ENCODE measurements at places on chromosomes 6 and 20. TPM values are rescaled to one million over a fixed set of nuclear protein-coding genes. Genes with fewer than 3 reads are reported as not detected.

DNA sequence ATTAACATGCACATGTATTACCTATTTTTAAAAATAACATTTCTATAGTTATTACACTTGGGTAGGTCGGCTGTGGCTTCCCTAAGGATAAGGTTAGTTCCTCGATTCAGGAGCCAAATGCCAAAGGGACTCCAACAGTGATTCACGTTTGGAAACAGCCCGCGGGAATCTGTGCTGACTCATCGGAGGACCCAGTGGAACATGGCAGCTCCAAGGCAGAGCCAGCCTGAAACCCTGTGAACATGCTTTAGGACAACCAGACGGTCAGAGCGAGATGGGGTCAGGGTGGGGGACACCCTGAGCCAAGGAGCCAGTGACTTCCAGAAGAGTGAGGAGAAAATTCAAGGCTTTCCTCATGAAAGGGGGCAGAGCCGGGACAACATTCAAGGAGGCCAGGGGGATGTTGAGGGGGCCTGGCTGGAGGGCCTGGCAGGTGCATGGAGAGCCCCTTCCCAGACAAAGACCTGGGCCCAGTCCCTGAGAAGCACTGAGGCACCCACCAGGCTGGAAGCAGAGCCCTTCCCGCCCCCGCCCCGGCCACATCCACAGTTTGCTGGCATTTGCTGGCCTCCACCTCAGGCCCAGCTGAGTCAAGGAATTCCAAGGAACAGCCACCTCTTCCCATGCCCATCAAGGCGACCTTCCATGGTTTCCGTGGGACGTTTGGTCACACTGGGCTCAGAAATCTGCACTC is 133.2 kb downstream of the SNX5 start:
- DNase-seq: no peak

GRCh38 chr6:105179244-105180065 is at the start of gene POPDC3:
POPDC3 (minus strand) TSS chr6:105180014; CDS start chr6:105161909, 18,105 bp downstream.
- DNase-seq: no peak

DNA sequence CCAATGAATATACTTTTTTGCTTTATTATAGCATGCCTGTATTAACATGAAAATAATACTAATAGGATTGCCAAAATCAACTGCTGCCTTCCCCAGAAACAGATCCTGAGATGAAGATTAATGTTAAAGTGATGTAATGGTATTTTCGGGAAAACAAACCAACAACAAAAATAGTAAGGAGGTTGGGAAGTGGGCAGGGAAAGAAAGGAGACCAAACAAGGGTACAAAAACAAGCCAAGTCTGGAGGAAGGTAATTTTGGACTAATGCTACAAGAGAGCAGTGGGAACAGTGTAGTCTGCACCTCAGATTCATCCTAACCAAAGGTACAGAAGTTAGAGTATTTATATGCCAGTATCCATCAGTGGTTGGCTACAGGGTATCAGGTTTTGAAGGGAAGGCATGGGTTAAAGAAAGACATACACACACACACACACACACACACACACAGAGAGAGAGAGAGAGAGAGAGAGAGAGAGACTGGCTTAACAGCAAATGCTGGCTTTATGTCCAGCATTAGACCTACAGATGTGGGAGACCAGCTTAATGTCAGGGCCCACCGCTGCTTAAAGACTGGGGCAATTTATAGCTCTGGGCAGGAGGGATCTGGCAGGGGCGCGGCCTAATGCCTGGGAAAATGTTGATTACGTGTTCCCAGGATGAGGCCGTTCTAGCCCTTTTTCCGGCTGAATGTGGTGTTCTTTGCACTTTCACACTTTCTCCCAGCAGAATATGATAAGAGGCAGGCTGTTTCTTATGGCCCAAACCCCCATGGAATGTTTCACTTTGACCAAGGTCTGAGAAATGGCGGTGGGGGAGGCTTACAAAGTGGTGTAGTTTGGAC is 3.8 kb upstream of the SLC17A1 start:
- no peak for DNase-seq

PAK5 gene
- not detected for total RNA-seq

LYRM4 gene
- total RNA-seq: 14.6 TPM

DNA sequence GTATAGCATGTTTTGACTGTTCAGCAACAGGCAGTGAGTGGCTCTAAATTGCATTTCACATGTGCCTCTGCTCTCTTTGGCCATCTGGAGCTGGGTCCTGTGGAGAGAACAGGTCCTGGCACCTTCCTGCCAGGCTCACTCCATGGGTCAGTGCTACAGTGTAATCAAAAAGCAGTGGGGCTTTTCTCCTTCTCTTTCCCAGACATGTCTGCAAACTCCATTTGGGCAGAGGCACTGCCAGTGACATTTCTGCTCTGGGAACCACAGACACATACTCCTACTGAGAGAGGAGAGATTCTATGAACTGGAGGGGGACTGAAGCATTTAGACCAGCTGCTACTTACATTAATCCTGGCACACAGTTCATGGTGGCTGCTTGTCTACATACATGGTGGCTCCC is 68.3 kb upstream of the TRAF3IP2 start:
- no peak for DNase-seq

GRCh38 chr6:146253691-146254090 is 224.8 kb downstream of the GRM1 start:
- DNase-seq: no peak

- DNase-seq: no peak
Measured at GRCh38 chr20:49566401-49567364, 1.3 kb downstream of the PTGIS start.

GRCh38 chr6:152353440-152353839 is 283.7 kb downstream of the SYNE1 start:
- no peak for DNase-seq

FUT9 gene
- not detected for total RNA-seq

GRCh38 chr6:128114164-128114563 is 213.3 kb upstream of the THEMIS start:
- DNase-seq: no peak

ISM1 gene
- 3.2 TPM for total RNA-seq

DNA sequence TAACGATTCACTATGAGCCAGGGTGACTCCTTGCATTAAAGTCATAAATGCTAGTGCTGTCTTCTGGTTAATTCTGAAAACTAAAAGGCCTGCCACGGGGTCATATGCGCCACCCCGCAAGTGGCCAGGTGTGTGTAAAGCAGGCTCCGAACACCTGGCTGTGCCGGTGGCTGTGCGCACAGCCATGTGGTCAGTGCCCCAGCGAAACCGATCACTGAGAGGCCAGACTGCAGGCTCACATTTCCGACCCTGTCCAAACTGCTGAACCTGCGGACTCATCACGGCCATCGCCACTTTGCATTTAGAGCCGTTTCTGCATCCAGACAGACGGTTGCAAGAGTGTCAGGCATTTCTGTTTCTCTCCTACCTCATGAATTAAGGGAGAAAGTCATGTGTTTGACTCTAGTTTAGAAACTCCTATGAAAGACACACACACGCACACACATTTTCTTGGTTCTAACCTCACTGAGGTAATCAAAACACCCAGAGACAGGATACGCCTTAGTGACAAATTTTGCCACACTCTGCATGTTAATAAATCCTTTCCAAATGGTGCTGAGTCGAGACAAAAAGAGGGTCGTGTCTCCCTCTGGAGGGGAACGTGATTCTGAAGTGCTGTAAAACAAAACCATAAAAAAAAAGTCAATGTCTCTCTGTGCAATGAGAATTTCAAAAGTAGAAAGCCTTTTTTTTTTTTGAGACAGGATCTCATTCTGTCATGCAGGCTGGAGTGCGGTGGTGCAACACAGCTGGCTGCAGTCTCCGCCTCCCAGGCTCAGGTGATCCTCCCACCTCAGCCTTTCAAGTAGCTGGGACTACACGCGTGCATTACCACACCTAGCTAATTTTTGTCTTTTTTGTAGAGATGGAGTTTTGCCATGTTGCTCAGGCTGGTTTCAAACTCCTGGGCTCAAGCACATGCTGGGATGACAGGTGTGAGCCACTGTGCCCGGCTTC is 31.0 kb upstream of the TCFL5 start:
- DNase-seq: no peak

- DNase-seq: no peak
Measured at GRCh38 chr6:50030777-50031562, 9.2 kb upstream of the DEFB110 start.

DNA sequence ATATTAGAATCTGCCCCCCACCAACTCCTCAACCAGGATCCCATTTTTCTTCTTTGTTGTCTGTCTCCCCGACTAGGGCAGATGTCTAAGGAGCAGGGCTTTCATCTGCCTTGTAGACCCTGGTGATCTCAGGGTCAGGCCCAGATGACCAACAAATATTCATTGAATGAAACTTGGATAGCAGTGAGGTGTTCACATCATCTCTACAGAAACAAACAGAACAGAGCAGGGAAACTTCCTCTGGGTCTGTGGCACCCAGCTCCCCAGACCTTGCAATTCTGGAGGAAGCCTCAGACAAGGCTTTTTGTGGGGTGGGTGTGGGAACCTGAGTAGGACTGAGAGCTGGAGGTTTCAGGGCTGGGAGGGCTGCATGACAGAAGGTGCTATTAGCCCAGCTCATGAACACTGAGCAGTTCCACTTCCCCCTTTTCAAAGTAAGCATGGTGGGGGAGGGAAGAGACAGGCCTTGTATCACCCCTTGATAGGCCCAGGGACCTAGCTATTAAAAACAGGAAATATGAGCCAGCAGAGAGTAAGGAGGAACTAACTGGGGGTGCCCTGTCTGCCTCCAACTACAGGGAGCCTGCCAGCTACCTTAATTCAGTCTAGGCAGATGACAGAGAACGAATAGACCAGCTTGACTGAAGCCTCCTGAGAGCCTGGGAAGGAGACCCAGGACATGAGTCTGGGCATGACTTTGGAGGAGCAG is 37.3 kb upstream of the TOP1 start:
- no peak for DNase-seq

SNPH gene
- total RNA-seq: 6.7 TPM

- DNase-seq: no peak
Measured at GRCh38 chr6:81894306-81894705, 141.8 kb upstream of the TENT5A start.

GRCh38 chr20:43583133-43583864 is 7.4 kb upstream of the IFT52 start:
- no peak for DNase-seq
